Fibroblast of villous mesenchyme (primary cell): ENCODE measurements at places on chromosomes 12 and 14.
A peak's percentile ranks its signal among the peaks of the same experiment; 100 is the strongest.

- DNase-seq = peak; percentile 16
These were observed 52.5 kb downstream of the LMO3 start for GRCh38 chr12:16553457-16553856.

- DNase-seq = no peak
These were observed 440 bp upstream of the ISM2 start for GRCh38 chr14:77498984-77499527.

DNA sequence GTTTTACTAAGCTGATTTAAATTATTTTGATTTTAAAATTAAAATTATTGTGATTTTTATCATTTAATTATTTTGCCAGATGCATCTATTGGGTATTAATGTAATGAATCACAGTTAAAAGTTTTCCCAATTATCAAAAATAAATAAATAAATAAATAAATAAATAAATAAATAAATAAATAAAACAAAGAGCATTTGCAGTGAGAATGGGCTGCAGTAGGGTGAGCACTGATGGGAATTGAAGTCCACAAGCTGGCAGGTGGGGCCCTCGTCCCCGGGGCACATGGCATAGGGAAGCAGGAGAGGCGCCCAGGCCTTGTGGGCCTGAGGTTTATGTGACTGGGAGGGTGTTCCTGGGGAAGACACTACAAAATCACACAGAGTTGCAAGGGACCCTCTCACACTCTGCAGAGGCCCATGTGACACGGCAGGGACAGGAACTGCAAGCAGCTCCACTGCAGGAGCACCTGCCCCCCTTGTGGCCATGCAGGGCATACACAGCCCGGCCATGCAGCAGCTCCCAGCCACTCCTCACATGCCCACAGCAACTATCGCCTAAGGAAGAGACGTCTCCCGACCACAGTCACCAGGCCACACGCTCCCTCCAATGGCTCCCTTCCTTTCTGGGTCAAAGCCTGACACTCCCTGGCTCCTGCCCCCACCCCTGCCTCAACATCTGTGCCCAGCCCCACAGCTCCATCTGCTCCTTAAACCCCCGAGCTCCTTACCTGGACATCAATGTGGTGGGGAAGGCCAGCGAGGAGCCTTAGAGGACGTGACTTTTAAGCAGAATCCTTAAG is 256.3 kb upstream of the SFSWAP start:
- DNase-seq = no peak

DNA sequence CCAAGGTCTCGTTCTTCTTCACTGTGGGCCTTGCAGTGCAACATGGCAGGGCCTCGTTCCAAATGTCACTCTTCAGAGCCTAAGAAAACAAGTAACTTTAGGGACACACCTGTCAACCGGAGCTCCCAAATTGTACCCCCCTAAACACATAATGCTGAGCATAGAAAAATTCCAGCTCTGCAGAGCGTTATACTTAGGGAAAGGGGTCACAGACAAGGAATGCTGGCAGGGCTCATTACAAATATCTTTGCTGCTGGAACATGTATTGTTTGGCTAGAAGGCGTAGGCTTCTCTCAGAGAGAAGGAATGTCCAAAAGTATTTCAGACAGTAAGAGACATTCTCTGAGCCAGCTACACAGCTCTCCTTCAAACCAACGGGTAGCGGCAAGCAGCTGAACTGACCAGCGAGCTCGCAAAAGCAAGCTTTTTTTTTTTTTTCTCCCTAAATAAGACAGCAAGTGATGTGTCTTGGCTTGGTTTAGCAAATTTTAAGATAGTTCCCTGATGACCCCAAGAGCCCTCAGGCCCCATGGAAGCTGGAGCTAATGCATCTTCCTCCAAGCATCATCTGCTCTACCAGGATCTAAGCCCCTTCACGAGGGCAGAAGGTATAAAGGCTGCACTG is 24.5 kb downstream of the SSH1 start:
- DNase-seq = peak; percentile 76

DNA sequence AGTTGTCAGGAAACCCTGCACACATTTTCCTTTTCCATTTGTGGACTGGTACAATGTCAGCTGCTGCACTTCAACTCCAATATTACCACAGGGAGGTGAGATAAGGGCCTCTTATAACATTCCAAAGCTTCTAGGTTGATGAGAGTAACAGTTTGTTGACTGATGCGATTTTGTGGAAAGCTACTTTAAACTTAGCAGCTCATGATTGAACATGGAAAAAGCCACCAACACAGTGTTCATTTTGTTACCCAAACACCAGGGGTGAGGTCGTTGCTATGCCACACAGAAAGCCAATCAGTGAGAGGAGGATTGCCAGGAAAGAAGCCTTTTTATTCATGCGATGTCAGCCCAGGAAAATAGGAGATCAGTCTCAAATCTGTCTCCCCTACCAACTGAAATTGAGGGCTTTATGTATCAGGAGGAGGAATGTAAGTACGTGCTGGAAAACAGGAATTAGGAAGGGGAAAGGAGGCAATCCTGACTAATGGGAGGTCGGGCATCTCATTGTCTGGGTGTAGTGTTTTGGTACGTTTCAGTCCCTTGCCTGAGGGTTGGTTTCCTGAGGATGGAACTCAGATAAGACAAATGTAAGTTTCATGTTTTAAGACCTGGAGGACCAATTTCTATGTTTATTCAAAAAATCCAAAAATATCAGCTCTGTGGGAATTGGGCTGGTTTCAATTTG is 92.7 kb upstream of the PLEKHA5 start:
- peak; percentile 31 for DNase-seq

DNA sequence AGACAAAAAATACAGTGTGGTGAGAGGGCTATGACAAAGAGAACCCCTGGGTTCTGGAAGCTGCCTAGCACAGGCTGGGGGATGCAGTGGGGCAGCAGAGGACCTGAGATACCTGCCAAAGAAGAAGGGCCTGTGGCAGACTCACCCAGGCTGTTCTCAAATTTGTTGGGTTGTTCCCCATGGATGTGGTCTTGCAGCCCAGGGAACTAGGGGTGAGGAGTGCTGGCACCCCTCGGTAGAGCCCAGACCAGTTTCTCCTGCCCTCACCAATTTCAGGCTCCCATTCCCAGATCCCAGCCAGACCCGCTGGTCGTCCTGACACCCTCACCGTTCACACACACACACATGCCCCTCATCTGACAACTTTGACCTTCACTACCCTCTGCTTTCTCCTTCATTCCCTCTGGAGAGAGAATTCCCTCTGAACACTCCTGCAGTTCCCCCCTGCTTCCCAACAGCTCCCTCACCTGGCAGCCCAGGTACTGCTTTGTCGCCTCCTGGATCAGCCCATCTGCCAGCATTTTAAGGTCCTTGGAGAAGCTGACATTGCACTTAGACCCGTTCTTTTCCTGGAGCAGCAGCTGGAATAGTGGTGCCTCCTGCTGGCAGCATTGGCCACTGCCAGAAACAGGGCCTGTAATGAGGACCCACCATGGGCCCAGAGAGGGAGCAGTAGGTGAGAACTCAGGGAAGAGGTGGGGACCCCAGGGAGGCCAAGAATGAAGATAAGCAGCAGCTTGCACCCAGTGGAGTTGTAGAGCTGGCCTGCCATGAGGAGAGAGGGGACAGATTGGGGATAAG is 5.9 kb upstream of the GDF11 start:
- peak; percentile 69 for DNase-seq

DNA sequence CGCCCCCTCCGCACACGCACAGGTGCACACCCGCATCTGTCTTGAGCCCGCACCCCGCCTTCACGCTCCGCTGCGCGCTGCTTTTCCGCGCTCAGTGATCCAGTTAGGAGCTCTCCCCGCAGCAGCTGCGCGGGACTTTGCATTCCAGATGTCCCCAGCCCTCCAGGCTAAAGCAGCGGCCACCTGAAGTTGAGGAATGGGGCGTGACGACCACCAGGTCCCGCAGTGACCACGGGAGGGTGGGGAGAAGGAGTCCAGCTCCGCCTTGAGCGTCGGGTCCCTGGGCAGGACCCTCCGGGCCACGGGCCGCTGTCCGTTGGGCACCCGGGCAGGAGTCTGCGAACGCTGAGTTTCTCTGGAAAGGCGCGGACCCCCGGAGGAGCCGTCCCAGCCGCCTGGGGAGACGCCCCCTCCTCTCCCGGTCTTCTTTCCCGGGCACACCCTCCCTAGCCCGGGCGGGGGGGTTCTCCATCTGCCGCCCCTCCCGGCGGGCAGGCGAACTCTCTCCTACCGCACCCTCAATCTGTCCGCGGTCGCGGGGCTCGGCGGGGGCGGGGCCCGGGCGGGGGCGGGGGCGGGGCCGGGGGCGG is 334 bp upstream of the TMEM132C start:
- DNase-seq = no peak

GRCh38 chr14:87992346-87992717 is 650 bp downstream of the GALC start:
- peak; percentile 31 for DNase-seq

DNA sequence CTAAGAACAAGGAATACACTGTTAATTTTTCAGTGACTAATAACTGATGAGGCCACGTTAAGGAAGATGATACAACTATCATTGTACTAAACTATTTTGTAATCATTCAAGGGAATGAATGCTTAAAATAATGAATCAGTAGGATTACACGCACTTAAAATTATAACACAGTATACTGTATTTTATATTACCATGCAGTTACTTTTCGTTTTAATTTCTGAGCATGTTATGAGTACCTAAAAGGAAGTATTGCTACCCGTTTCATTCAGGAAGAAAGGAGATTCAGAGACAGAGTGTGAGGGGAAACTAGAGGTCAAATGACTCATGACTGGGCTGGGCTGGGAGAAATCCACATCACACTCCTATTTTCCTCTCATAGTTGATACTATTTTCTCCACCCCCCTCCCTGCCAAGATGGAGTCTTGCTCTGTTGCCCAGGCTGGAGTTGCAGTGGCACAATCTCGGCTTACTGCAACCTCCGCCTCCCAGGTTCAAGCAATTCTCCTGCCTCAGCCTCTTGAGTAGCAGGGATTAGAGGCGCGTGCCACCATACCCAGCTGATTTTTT is 202.0 kb downstream of the PPM1H start:
- peak; percentile 67 for DNase-seq

- DNase-seq = no peak
These were observed 42.1 kb downstream of the C14orf132 start for GRCh38 chr14:96081224-96081623.

- peak; percentile 63 for DNase-seq
These were observed 43.8 kb downstream of the ANO6 start for GRCh38 chr12:45259675-45260074.

- DNase-seq = peak; percentile 45
These were observed 41.5 kb downstream of the BEST3 start for GRCh38 chr12:69657376-69658137.

- DNase-seq = no peak
These were observed 8.1 kb upstream of the RIMKLB start for GRCh38 chr12:8689681-8690080.

- DNase-seq = no peak
These were observed 10.1 kb downstream of the RAP1B start for GRCh38 chr12:68620519-68621471.

DNA sequence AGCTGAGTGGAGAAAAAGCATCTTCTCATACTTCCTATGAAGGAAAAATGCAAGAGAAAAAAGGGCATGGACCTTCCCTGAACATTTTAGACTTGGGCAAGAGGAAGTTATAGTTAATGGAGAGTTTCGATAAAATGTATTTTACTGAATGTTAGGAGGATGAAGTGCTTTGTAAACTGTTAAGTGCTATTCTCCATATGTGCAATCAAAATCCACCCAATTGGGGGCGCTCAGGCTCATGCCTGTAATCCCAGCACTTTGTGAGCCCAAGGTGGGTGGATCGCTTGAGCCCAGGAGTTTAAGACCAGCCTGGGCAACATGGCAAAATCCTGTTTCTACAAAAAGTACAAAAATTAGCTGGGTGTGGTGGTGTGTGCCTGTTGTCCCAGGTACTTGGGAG is 1.9 kb upstream of the CNPY2 start:
- no peak for DNase-seq

DNA sequence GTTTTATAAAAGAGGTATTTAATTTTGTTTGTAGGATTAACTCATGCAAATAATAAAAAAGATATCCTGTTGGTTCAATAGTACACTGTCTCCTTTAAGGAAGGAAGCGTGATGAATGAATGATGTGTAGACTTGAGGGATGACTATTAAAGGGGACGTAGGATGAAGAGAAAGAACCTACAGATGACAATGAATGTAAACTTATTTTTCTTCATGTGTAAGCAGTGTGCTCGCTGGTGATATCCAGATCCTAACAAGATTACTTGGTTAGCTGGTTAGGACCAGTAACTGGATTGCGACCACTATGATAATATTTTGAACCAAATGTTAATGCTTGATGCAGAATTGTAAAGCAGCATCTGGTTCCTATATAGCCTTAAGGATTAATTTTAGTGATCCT is 2.6 kb downstream of the ARF6 start:
- DNase-seq = no peak

- DNase-seq = no peak
These were observed 40.6 kb upstream of the LRTM2 start for GRCh38 chr12:1779783-1780182.

- peak; percentile 99 for DNase-seq
These were observed at the start of gene KRR1 for GRCh38 chr12:75511116-75512048. Gene KRR1 (minus strand): TSS chr12:75511609. CDS start chr12:75511597, 12 bp downstream.

- no peak for DNase-seq
These were observed 100.5 kb upstream of the SSTR1 start for GRCh38 chr14:38107216-38107631.

- no peak for DNase-seq
These were observed 1.6 kb downstream of the ANKRD33 start for GRCh38 chr12:51889216-51890132.

GRCh38 chr14:58907803-58908202 is 270.0 kb downstream of the DACT1 start:
- peak; percentile 17 for DNase-seq

DNA sequence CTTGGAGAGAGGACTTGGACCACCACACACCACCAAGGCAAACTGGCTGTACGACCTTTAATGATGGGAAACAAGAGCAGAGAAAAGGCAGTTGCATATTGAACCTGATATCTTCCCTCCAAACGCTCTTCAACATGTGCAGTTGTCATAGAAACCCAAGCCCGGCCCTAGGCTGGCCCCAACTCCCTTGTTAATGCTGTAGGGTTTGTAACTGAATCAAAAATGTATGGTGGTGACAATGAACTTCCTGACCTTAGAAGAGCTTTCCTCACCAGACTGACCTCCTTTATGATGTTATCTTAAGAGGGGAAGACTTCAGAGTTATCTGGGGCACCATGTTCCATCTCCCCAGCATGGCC is 12.3 kb downstream of the APOLD1 start:
- DNase-seq = no peak

DNA sequence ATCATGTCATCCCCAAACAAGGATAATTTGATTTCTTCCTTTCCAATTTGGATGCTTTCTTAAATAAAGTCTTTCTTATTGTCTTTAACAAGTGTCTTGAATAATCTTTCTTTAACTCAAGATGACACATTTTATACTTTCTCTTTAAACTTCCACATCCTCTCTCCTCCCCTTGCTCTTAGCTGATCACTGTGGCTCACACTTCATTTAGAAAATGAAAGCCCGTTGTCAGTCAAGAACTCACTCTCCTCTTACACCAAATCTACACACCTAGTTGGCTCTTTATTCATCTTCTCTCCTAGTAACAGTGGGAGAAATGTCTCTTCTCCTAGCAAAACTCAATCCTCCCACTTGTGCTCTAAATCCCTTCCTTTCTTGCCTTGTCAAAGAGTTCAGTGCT is 10.4 kb upstream of the RMST start:
- no peak for DNase-seq
